SHP77 treated with DMSO at 0.1 percent for 48 hours (cell line): ENCODE measurements at places on chromosomes 5 and 9.

DNA sequence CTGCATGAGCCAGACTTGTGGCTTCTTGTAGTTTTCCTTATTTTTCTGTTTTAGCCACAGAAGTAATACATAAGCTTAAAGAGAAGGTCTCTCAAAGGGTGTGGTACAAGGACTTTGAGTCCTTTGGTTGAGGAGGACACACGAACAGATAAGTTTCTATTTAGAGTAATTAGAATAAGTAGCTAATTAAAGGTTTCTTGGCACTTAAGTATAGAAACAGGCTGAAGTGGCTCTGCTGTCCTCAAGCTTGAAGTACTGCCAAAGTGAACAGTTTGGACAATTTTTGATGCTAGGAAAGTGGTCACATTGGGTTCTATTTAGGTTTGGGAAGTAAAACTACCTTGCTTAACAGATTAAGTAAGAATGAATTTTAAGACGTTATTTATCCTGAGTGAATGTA, 278.3 kb upstream of the MPDZ start:
- DNase-seq = no peak

DNA sequence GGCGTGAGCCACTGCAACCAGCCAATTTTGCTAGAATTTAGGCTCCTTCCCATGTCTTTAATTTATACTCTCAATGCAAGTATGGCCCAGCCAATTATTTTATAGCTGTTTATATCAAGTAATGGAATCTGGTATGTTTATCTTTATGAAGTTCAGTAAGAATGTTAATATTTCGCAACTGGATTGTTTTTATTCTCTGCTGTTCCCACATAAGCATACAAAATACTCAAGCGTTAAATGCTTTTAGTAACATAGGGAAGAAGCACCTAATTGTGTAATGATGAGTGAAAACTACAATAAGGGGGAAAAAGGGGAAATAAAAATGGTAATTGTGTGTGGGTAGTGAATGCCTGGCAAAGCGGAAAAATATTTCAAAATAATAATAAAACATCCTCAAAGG, 21.3 kb downstream of the PWWP2A start:
- DNase-seq = no peak

GRCh38 chr5:36772276-36773140, 104.1 kb upstream of the NIPBL start:
- DNase-seq = no peak

DNA sequence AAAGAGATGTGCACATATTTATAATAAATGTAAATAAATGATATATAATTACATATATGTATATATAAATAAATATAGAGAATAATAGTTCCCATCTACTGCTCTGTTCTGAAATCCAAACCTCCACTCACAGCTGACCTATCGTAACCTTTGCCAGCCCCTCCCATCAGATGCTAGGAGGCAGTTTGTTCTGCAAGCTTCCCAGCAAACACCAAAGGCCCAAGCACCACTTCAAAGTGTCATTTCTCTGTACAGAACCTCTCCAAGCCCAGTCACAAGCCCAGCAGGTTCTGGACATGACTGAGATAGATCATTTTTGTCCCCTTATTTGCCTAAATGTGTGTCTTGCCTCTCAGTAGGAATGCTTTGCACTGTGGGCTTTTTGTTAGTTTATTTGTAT, 62.4 kb downstream of the MFAP3 start:
- DNase-seq = no peak
